ENCODE measurements at places on chromosomes 3 and 15.

DNA sequence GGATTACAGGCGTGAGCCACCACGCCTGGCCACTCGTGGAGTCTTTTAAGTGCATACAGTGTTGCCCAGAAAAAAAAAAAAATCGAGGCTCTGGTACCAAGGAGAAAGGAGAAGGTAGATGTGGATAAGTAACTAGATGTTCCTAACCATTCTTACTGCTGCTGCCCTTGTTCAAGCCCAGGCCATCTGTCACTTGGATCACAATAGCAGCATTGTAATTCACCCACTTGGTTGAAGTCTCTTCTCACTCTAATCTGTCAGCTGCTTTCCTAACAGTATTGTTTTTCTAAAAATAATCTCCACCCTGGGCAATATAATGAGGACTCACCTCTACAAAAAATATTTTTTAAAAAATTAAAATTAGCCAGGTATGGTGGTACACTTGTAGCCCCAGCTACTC lies 58.0 kb upstream of the CRTC3 start:
- DNase-seq, result no peak

DNA sequence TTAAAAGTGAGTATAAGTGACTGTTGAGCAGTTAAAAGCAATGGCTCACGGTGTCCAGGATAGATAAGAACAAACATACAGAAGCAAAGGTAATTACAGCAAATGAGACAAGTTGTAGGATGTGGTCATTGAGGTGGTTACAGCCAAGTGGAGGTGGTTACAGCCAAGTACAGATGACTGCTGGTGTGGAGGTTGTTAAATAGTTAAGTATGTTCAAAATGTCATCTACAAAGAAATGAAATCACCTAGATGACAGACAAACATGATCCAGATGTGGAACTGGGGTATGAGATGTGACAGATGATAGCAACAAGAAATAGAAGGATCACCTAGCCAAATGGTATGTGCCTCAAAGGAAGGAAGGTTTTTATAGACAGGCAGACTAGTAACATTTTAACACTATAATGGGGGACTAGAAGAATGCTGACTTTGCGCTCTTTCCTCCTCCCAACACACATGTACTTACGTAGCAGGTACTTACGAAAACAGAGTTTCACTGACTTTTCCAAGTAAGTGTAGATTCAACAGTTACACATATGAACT lies 6.8 kb upstream of the ANKRD28 start:
- DNase-seq, result no peak

DNA sequence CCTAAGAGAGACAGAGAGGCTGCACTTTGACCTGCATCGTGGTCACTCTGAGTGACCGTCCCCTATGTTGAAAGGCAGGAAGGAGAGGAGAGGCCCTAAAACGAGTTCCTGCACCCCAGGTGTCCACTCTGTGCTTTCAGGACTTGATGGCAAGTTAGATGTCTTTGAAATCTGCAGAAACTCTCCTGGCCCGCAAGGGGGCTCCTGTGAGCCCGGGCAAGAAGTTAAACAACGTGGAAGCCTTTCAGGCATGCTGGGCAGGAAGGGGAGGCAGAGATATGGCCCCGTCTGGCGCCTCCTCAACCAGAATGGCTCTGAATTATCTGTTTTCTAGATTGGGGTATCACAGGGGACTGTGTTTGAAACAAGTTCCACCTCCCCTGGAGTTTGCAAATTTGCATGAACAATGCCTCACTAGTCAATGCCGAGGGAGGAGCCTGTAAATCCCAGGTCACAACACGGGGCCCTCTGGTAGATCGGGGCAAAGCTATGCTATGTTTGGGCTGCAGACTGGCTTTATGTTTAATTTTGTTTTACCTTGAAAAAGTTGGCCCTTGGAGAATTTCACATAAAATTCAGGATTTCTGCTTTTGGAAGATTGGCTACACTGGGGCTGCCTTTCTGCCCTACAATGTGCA lies 9.8 kb downstream of the CTXND1 start:
- no peak for DNase-seq

DNA sequence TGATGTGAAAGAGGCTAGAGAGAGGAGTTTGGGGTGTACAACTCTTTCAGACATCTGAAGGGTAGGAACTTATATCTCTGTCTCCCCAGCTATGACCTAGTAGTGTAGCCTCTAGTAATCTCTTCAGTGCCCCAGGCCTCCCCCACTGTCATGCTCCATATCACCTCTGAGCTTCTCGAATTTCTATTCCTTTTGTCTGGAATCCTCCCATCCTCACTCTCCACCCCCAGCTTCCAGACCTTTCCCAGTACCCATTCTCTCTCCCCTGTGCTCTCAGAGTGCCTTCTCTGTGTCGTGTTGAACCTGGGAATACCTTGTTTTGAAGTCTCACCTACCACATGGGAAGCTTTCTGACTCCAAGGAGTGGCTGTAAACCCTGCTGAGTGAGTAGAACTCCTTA lies 3.6 kb upstream of the RBPMS2 start:
- DNase-seq, result no peak

- DNase-seq, result no peak
These were observed 14.3 kb upstream of the SPRED1 start for GRCh38 chr15:38238311-38238710.

- DNase-seq, result peak; percentile 67
These were observed 23.8 kb downstream of the MEX3B start for GRCh38 chr15:82021992-82022391.

DNA sequence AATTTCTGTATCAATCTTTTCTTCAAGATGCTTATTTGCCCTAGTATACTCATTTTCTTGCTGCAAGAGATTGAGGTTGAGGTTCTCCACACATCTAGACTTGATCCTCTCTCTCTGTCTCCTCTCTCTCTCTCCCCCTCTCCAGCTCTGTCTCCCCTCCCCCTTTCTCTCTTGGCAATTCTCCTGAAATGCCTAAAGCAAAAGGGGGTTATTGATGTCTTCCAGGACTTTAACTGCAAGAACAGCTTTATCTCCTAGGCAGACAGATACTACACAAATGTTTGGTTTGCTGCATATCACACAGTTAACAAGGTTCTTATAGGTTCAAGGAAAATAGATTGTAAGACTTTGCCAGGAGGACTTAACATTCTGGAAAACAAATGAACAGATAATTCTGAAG lies 52.1 kb downstream of the TMEM212 start:
- no peak for DNase-seq

- DNase-seq, result peak; percentile 45
These were observed 84.2 kb downstream of the LRRC49 start for GRCh38 chr15:70976851-70977250.

- DNase-seq, result peak; percentile 98
These were observed 320.3 kb upstream of the TGFBR2 start for GRCh38 chr3:30286007-30286669.

DNA sequence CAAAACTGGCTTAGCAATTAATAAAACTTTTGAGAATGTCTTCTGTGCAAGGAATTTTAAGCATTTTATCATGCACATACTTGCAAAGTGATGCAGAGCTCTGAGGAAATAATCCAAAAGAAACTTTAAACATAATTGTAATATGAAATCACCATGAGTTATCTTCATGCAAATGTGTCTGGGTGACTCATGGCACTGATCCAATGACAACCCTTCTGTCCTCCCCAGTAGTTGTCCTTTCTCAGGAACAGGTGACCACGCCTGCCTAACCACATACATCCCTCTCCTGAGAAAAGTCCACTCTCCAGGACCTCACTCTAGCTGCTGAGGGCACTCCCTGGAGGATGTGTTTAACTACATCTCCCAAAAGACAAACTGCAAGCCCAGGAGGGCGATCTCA lies 530.6 kb upstream of the IL12A start:
- DNase-seq, result peak; percentile 75

DNA sequence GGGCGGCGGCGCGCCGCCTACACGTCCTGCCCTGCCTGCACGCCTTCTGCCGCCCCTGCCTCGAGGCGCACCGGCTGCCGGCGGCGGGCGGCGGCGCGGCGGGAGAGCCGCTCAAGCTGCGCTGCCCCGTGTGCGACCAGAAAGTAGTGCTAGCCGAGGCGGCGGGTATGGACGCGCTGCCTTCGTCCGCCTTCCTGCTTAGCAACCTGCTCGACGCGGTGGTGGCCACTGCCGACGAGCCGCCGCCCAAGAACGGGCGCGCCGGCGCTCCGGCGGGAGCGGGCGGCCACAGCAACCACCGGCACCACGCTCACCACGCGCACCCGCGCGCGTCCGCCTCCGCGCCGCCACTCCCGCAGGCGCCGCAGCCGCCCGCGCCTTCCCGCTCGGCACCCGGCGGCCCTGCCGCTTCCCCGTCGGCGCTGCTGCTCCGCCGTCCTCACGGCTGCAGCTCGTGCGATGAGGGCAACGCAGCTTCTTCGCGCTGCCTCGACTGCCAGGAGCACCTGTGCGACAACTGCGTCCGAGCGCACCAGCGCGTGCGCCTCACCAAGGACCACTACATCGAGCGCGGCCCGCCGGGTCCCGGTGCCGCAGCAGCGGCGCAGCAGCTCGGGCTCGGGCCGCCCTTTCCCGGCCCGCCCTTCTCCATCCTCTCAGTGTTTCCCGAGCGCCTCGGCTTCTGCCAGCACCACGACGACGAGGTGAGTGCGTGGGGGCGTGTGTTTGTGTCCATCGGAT lies 602 bp downstream of the TRIM71 start:
- no peak for DNase-seq

DNA sequence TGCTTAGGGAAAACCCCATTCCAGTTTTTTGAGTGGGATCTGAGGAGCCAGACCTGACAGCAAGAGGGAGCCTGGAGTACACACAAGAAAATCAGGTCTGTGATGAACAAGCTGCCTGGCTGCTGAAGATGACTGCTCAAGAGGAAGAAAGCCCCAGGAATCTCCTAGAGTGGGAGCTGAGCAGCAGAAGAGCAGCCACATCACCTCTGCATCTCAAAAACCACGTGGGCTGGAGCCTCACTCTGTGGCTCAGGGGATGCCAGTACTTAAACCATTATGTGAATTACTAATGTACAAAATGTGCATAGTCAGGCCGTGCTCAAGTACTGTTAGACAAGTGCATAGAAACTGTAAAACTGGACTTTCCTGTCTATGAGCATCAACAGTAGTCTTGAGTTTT lies 52.4 kb downstream of the SLC9A9 start:
- DNase-seq, result no peak

- no peak for DNase-seq
These were observed 533.1 kb upstream of the CBLB start for GRCh38 chr3:106401666-106402490.

DNA sequence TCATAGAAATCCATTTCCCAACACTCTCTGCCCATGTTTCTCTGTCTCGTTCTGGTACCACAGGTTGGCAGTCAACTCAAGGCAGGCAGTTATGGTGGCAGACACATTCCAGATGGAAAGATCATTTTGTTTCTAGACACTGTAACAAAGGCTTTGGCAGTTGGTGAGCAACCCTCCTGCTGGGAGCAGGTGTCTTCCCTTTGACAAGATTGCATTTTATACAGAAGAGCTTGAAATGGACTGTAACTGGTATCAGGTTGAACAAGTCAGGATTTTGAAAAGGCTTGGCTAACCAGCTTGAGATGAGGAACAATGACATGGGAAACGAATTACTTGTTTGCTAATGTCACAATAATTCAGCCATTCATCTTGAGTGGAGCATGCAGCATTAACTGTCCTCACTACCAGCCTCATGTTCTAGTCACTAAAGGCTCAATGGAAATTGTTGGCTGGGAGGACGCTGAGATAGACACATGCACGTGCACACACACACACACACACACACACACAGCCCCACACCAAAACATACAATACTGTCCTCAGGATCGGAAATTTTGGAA lies 170.0 kb downstream of the SEMA6D start:
- no peak for DNase-seq

DNA sequence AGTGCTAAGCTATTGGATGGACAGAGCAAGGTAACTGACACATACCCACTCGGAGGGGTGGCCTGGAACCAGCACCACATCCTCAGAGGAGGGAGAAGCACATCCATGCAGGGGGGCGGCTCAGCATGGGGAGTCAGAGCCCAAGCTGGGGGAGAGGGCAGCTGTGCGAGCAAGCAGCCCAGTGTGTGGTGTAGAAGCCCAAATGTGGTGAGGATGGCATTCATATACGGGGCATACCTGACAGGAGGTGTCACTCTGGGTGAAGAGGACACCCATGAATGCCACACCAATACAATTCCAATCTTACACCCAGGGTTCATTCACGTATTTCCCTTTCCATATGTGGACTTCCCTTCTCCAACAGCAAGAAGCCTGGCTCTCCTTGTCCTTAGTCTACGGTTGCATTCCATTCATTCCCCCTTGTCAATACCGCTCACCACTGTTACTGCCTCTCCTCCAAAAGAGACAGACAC lies 58.7 kb upstream of the ACAN start:
- DNase-seq, result no peak

DNA sequence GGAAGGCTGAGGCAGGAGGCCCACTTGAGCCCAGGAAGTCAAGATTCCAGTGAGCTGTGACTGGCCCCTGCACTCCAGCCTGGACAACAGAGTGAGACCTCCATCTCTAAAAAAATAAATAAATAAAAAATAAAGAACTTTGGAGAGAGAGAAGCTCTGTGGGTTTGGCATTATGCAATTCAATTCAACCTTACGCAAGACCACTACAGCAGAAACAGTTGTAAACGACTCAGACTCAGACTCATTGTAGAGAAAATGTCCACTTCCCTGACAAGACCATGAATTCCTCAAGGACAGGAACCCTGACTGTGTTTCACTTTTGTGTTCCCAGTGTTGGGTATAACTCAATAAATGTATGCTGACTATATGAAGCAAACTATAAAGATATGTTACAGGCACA lies 90.3 kb upstream of the C3orf80 start:
- DNase-seq, result peak; percentile 70

- DNase-seq, result no peak
These were observed 124.5 kb upstream of the CTDSPL start for GRCh38 chr3:37737134-37737533.

DNA sequence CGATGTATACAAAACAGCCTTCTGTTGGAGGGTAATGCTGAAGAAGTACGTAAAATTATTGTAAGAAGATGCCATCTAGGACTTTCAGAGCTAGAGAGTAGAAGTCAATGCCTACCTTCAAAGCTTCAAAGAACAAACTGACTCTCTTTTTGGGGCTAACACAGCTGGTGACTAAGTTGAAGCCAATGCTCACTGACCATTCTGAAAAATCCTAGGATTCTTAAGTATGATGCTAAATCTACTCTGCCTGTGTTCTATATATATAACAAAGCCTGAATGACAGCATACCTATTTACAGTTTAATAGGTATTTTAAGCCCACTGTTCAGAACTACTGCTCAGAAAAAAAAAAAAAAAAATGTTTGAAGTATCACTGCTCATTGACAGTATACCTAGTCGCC lies 18.9 kb downstream of the ADPGK start:
- no peak for DNase-seq

DNA sequence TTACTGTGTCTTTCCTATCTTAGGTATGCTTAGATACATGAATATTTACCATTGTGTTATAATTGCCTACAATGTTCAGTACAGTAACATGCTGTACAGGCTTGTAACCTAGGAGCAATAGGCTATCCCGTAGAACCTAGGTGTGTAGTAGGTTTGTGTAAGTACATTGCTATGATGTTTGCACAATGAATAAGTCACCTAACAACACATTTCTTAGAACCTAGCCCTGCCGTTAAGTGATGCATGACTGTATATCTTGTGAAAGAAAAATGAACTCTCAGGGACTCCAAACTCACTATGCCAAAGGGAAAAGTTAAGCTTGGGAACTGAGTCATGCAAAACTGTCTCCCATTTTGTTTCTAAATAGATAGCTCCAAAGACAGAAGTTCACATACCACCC lies 91.5 kb upstream of the ACP3 start:
- no peak for DNase-seq

- no peak for DNase-seq
These were observed 120.5 kb downstream of the FOXB1 start for GRCh38 chr15:60124460-60125070.
